ENCODE measurements at places on chromosomes 4 and X.

GRCh38 chr4:137705171-137705783, 173.0 kb upstream of the PCDH18 start:
- DNase-seq: no peak

DNA sequence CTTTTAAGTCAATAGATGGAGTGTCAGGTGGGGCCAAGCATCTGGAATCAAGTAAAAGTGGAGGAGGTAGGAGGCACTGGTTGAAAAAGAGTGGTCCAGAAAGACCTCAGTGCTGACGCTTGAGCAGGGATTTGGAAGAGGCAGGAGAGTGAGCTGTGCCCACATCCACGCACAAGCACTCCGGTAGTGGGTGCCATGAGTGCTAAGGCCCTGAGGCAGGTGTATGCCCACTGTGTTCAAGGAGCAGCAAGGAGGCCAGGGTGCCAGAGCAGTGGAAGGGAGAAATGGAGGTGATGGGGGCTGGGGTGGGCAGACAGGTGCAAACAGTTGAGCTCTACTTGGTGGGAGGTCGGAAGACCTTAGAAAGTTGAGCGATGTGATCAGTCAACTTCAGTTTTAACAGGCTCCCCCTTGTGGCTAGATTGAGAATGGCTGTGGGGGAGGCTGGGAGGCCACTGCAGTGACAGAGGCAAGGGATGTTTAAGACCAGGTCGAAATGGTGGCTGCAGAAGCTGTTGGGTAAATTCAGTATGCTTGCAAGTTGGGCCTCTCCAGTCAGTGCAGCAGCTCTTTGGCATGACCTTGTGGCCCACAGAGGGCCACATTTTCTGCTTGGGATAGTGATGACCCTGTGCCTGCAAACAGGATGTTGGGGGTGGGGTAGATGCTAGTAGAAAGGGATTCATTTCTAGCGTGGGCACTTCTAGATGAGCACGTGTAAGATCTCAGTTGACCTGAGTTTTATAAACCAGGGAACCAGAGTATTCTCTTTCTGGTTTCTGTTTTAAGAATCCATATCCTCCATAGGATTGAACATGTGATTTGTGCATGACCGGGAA, 12.7 kb downstream of the TKTL1 start:
- DNase-seq: peak; percentile 83

DNA sequence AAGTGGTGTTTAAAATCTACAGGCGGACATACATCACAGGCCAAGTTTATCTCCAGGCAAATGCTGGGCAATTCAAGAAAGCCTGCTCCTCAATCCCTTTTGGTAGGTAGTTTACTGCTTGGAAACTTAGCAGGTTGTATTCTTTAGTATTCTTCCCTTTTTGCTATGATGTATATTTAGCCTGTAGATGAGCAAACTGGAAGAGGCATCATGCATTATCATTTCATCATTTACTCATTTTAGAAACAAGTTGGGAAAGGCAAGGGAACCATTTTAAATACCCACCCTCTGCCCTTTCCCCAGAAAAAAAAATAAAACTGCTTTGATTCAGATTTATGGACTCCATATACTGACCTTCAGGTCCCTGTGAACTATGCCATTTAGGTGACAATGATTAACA, 213.2 kb downstream of the CAMK2D start:
- no peak for DNase-seq

DNA sequence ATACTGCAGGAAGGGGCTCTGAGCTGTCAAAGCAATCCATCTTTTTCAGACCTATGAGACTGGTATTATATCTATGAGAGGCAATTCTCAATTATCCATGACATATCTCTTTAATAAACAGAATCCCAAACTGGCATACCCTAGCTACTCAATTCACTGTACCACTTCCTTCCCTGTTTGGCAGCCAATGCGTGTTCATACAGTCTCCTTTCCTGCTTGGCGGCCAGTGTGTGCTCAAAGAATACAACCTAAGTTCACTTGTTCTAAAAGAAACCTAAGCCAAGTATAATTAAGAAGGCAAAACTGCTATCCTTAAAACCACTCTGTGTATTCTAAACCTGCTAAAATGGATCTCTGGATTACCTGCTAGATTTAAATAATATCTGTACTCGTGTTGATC, 38.3 kb downstream of the ARHGEF9 start:
- no peak for DNase-seq

DNA sequence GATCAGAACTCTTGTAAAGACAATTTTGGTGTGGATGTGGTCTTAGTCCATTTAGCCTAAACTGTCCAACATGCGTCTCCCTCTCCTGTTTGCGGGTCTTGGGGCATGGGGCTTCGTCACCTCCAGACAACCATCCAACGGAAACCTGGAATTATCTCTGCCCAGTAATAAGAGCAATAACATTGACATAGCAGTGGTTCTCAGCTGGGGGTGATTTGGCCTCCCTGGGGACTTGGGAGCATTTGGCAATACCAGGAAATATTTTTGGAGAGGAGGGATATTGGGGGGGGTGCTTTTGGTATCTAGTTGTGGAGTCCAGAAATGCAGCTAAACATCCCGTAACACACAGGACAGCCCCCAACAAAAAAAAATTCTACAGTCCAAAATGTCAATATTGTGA, 47.2 kb downstream of the SEL1L3 start:
- DNase-seq: no peak

- no peak for DNase-seq
Observed at GRCh38 chr4:143055997-143056396, 128.7 kb upstream of the USP38 start.

GRCh38 chr4:184471881-184472613, 2.3 kb downstream of the IRF2 start:
- no peak for DNase-seq

DNA sequence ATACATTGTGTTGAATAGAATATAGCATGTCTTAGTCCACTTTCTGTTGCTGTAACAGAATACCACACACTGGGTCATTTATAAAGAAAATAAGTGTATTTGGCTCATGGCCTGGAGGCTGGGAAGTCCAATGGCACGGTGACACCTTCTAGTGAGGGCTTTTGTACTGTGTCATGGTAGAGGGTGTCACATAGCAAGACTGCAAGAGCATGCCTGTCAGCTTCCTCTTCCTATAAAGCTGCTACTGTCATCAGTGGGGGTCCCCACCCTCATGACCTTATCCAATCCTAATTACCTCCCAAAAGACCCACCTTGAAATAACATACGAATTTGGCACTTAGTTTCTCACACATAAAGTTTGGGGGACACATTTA, 193.2 kb downstream of the PTTG2 start:
- DNase-seq: no peak

- no peak for DNase-seq
Observed at GRCh38 chrX:117570160-117570559, 546.5 kb downstream of the KLHL13 start.

GRCh38 chrX:109600237-109600651, 24.7 kb downstream of the KCNE5 start:
- no peak for DNase-seq

DNA sequence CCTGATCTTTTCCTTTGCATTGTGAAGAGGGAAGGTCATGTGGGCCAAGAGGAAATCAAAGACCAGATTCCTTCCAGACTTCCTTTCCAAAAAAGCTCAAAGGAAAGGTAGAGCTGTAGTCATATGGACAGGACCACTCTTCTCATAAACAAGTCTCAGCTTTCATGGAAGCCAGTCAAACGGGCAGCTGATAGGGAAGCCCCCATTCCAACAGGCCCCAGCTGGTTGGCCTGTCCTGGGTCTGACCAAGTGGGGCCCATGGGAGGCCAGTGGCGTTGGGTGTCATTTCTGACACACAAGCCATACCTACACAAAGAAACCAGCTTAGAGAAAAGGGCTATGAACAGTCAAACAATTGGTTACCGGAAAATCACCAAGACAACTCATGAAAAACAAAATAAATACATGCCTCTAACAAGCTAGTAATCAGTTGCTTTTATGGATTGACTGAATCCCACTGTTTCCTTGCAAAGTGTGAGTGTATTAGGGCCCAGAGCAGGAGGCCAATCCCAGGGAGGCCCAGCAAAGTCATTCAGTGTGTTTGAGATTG, 149.6 kb upstream of the MAMLD1 start:
- DNase-seq: no peak

- no peak for DNase-seq
Observed at GRCh38 chr4:167614866-167615265, 380.6 kb upstream of the SPOCK3 start.

- no peak for DNase-seq
Observed at GRCh38 chrX:78769101-78769755, 21.7 kb downstream of the LPAR4 start.

DNA sequence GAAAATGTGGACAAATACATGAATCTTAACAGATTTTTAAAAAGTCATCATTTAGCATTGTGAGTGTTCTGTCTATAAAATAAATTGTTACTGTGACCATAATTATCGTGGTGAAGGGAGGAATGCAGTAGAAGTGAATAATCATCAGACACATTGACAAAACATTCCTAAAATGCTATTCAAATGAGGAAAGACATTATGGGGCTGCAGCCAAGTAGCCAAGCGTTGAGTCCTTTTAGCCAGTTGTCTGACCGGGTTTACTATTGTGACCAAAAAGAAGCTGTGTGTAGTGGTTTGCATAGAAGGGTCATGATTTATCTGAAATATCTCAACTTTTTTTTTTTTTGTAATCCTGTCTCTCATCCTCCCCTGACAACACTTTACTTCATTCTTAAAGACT, 19.5 kb downstream of the WWC2 start:
- DNase-seq: no peak

DNA sequence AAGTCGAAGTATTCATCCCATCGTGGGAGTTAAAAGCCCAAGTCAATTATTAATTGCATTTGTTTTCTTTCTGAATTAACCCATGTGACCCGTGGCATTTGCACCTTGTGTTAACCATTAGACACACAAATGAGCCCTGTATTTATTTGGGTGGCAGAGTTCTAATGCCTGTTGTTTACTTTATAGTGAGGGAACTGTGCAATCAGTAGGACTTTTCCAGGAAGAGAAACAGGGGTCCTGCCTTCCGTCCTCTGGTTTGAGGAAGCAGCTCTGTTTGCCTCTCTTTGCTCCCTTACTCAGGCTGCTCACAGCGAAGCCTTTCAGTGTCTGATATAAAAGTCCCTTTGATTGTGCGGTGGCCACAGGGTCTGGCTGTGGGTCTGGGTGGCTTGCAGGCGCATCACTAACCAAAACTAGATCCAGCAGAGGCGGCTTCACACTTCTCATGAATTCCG, 263.6 kb downstream of the PTTG2 start:
- DNase-seq: no peak

- DNase-seq: no peak
Observed at GRCh38 chrX:110133735-110134370, 130.9 kb downstream of the TMEM164 start.

DNA sequence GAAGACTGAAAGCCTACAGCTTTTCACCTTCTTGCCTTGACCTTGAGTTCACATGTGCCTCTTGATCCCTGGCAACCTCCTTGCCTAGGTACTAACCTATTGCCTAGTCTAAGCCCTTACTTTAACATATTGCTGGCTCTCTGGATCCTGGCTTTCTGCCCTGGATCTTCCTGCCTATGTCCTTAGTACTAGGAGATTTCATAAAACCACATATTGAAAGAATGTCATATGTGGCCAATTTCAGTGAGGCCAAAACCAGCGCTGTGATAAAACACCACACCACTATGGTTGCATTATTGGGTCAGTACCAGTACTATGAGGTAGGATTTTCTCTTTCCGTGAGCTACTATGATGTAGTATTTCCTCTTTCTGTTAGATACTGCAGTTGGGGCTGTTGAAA, 80.4 kb downstream of the CT47B1 start:
- no peak for DNase-seq
